ENCODE measurements at places on chromosomes 5 and 9.

- DNase-seq: peak; percentile 15
Observed at GRCh38 chr9:99140685-99141314, 35.9 kb downstream of the TGFBR1 start.

GRCh38 chr5:56620903-56621677 lies 194.3 kb upstream of the MAP3K1 start:
- DNase-seq: no peak

DNA sequence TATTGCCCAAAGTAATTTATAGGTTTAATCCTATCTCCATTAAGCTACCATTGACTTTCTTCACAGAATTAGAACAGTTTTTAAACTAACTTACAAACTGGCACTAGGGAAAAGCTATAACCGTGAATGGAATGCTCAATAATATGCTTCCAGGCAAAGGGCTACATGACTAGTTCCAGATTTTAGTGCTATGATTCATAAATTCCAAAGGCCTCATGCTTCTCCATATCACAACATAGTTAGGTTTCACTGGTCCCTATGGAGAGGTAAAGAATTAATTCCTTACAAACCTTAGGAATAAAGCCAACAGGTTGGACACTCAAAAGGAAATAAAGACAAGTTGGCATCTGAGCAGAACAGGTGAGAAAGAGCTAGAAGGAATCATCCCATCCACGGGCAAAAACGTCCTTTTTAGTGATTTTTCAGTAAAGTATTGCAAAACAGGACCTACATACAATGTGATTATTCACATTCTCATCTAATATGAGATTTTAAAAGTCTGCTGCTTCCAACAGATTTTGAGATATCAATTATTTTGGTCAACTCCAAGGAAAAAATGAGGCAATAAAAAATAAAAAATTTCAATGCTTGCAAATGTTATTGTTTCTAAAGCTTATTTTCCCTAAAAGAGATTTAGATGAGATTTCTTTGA lies 97.0 kb upstream of the TARS1 start:
- no peak for DNase-seq

DNA sequence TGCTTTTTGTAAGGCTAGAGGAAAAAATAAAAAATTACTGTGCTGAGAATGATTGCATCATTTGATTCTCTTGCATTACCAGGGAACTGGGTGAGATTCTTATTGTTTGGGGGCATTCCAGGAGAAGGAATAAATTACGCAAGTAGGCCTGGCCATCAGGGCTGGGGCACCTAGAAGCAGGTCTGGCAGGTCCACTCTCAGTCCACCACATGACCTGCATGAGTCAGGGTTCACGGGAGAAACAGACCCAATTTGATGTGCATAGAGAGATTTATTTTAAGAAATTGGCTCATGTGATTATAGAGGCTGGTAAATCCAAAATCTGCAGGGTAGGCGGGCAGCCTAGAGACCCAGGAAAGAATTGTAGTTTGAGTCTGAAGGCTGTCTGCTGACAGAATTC lies 59.6 kb downstream of the ZNF622 start:
- no peak for DNase-seq

DNA sequence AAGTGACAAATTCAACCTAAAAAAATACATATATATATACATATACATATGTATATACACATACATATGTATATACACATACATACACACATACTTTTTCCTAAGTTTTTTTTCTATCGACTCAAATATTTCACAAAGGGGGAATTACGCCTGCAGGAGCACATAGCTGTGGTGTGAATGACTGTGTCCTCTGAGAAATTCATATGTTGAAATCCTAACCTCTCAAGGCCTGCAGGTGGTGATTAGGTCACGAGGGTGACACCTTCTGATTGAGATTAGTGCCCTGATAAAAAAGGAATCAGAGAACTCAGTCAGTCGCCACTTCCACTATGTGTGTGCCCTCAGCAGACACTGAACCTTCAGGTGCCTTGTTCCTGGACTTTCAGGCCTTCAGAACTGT lies 248.7 kb downstream of the SEMA5A start:
- DNase-seq: no peak

GRCh38 chr9:114177423-114178064 lies 22.2 kb downstream of the COL27A1 start:
- no peak for DNase-seq

GRCh38 chr5:546376-546908 lies 22.2 kb upstream of the SLC9A3 start:
- no peak for DNase-seq
